NCI-H748 treated with DMSO at 0.1 percent for 48 hours (cell line): ENCODE measurements at places on chromosomes 5 and 9.
A peak's percentile ranks its signal among the peaks of the same experiment; 100 is the strongest.

DNA sequence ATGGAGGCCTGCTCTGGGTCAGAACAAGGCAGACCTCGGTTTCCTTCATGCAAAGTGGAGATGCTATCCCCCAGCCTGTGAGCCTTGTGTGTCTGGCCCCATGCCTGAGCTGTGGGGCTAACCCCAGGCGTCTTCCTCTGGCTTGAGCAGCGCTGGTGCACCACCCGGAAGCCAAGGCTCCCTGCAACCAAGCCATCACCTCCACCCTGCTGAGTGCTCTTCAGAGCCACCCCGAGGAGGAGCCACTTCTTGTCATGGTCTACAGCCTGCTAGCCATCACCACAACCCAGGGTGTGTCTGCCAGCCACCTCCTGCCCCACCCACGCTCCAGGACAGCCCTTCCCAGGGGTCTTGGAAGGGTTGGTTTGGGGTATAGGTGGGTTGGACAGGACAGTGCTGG lies 16.2 kb downstream of the REXO4 start:
- no peak for DNase-seq

DNA sequence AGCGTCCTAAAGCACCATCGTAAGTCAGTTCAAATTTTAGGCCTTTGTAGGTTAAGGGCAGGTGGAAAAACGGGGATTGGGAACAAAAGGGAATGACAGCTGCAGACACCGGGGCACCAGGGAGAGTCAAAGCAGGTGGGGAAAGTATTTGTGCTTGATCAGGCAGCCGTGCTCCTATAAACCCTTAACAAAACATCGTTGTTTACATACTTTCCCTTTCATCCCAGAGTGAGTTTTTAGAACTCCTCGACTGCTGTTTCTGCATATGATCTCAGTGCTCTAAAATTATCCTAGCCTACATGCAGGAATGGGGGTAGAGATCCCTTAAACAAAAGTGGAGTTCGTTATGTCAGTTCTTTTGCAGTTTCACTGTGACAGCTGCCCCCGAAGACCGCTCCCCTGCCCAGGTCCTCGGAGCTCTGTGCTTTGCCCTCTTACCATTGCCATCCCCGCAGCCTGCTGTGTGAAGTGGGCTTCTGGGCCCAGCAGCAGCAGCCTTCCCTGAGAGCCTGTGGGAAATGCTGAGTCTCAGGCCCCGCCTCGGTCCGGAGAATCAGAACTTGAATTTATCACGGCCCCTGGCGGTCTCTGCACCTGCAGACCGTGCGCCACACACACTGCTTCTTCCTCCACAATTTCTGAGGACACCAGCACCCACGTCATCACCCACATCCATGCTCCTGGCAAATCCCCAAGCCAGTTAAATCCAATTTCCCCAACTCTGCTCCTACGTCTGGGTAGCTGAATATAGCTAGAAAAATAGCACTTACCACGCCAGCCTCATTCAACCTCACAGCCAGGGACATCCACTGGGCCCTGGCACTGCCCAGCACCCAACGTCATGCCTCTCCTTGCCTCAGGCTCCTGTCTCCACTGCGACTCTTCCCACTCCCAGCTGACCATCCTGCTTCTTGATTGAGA lies 86.8 kb downstream of the NSUN2 start:
- DNase-seq, result peak; percentile 99

DNA sequence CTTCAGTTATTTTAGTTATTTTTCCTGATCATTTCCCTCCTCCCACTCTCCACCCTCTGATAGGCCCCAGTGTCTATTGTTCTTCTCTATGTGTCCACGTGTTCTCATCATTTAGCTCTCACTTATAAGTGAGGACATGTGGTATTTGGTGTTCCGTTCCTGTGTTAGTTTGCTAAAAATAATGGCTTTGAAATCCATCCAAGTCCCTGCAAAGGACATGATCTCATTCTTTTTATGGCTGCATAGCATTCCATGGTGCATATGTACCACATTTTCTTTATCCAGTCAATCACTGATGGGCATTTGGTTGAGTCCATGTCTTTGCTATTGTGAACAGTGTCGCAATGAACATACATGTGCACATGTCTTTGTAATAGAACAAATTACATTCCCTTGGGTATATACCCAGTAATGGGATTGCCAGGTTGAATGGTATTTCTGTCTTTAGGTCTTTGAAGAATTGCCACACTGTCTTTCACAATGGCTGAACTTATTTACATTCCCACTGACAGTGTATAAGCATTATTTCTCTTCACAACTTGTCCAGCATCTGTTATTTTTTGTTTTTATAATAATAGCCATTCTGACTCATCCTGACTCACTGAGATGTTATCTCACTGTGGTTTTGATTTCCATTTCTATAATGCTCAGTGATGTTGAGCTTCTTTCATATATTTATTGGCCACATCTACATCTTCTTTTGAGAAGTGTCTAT lies 17.2 kb upstream of the DIRAS2 start:
- DNase-seq, result no peak

DNA sequence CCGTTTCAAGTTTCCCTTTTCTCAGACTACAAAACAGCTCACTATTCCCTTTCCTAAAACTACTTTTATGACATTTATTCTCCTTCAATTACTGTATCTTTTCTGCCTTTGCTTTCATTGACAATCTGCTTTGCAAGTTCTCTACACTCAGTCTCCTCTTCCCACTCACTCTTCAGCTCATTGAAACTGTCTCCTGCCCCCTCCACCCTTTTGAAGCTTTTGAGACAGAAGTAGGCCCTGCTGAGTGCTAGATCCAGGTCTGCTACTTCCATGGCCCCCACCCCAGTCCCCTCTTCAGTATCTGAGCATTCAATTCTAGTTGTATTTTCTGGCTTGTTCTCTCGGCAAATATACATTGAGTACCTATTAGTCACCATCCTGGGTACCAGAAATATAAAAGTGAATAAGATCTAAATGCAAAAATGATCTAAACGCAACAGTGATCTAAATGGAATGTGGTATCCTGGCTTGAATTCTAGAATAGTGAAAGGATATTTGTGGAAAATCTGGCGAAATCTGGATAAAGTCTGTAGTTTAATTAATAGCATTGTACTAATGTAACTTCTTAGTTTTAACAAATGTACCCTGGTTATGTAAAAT lies 58.4 kb downstream of the OR2K2 start:
- DNase-seq, result no peak

DNA sequence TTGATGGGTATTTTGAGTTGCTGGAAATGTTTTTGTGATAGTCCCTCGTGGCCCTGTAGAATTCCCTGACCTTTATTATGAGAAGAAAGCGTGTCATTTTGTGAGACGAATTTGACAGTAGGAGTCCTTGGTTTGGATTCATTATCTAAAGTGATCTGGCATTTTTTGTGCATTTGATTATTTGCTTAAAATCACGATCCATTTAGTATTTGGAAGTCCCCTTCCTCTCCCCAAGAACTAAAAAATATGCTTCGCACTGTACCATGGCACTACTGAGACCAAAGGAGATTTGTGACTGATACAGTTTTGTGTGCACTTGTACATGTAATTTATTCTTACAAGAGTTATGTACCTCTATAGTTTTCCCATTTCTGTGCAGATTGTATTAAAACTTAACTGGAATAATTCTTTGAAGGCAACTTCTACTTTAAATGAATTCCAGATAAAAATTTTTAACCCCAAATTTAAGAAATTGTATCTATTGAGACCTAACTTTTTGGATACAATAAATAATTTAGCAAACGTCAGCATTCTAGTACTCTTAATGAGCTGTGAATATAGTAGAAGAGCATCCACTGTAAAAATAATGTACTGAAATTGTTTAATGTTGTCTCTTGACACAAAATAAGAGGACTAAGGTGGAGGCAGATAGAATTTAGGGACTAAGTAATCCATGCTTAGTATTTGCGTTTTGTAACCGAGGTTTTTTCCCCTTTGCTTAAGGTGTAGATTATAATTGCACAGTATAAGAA lies 2.1 kb downstream of the MAP3K1 start:
- no peak for DNase-seq

DNA sequence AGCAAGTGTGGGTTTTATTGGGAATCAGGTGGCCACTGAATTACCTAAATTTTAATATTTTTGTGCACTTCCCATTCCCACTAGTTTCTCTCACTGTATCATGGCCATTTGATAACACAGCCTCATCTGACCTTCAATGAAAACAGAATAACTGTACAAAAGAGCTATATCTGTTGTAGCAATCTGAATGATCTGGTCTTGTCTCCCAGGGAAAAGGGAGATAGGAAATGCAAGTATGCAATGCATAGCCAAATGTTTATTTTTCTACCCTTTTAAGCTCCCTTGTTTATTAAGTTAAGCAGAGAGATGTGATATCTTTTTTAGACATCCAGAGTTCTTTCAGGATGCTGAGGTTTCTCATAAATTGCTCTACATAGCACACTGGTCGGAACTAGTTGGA lies 288.3 kb upstream of the CLINT1 start:
- DNase-seq, result no peak

GRCh38 chr5:2739360-2740050 lies 12.0 kb downstream of the IRX2 start:
- no peak for DNase-seq

- no peak for DNase-seq
Measured at GRCh38 chr5:155114655-155115054, 101.1 kb downstream of the KIF4B start.

GRCh38 chr9:99249619-99250018 lies 27.5 kb downstream of the SEC61B start:
- no peak for DNase-seq

GRCh38 chr9:110579034-110579861 lies at the start of gene SVEP1:
SVEP1 (minus strand) TSS chr9:110579741; CDS start chr9:110579543, 198 bp downstream.
- peak; percentile 24 for DNase-seq
